Urothelium cell line (cell line): ENCODE measurements at places on chromosomes 13 and 19.
A peak's percentile ranks its signal among the peaks of the same experiment; 100 is the strongest.

DNA sequence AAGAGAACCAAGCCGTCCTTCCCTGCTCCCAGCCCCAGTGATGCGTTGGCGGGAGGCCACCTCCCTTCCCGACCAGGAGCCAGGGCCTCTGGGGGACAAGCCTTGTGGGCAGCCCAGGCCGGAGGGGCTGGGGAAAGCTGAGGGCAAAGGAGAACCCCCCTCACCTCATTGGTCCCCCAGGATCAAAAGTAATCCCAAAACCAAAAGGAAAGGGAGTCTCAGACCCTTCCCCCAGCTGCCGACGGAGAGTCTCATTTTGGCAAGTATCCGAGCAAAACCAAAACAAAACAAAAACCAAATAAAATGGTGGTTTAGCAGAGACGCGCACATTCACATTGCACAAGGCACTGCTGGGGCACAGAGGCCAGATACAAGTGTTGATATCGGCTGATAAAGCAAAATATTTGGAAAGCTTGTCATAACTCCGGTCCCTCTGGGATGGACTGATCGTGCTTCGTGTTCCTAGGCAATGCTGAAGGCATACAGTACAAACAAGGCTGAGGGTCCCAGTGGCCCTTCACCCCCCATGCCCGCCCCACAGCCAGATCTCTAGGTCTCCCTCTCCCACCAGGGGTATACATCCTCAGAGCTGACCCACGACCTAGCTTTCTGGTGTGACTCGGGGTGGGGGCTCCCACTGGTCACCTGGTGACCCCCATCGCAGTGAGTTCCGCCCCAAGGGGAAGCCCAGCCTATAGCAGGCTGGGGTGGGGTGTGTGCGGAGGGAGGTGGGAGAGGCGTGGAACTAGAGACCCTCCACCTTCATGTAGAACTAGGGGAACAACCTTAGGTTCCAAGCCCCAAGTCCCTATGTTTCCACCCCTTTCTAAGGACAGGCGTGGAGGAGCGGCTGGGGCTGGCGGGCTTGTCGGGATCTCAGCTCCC, 2.1 kb downstream of the CEBPA start:
- no peak for DNase-seq

DNA sequence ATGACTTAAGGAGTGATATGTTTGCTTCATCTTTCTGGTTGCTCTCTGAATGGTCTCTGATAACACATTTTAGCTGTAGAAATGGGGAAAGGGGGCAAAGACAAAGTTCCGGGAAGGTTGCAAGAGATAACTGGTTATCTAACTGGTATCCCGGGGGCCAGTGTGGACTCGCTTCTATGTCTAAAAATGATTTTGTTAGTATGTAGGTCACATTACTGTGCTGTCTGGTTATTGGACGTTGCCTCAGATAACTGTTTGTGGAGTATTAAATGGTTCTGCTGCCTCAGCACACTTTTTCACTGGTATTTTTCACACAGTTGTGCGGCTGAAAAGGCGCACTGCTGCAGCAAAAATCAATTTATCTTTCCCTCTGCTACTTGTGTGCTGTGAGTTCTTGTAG, 63.0 kb upstream of the ZNF536 start:
- no peak for DNase-seq

GRCh38 chr13:99997702-99998214, 16.2 kb downstream of the ZIC2 start:
- DNase-seq, result no peak

DNA sequence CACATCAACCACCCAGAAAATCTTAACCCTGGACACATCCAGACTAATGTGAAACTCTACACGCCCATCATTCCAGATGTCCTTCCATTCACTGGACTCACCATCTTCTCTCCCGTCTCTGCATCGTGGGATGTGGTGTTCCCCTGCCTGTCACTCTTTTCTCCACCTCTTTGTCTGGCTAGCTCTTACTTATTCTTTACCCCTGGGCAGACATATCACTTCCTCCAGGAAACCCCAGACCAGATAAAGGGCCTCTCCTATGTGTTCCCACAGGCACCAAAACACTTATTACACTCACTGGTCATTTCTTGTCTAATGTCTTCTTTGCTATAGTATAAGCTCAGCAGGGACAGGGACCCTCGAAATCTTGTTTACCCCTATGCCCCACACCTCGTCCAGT, 109.3 kb upstream of the IPO5 start:
- no peak for DNase-seq

DNA sequence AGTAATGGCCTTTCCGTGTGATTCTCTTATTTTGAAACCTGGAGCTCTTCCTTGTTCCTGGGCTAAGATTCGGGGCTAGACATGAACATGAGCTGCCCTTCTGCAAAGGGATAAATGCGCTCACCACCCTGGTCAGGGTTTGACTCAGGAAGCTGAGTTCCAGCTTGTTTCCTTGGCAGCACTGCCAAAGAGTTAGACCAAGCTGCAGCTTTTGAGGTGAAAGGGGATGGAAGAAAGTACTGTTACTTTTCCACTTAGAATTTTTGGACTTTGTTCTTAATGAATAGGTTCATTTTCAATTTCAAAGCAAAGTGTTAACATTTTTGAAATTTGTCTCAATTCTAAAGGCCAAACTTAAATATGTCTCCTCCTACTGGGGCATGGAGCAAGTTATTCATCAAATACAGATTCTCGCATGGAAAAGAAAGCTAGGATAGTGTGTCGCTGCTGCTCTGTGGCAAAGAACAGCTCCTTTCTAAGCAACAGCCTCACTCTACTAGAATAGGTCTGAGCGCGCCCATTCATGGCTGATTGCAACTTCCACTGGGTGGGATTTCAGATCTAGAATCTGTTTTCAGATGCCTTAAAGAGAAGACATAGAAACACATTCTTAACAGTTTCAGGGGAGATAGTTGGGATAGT, 2.2 kb downstream of the RGCC start:
- DNase-seq, result no peak

DNA sequence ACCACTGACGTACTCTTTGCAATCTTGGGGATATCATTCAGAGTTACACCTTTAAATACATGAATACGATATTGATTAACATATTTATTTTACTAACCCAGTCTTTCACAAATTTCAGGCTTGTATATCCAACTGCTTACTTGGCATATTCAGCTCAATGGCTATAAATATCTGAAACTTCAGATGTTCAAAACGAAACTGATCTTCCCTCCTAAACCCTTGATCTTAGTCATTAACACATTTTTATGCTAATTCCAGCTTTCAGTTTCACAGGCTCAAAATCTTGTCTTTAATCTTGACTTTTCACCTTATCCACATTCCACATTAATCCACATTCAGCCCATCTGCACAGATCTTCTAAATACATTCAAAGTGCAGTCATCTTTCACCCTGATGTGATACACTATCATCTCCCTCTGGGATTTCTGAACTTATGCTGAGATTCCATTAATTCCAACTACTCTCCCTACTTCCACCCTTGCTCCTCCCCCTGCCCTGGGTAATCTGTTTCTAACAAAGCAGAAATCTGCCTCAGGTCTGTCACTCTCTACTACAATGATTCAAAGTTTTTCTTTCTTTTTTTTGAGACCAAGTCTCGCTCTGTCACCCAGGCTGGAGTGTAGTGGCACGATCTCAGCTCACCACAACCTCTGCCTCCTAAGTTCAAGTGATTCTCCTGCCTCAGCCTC, 387.2 kb downstream of the GPC5 start:
- DNase-seq, result no peak

DNA sequence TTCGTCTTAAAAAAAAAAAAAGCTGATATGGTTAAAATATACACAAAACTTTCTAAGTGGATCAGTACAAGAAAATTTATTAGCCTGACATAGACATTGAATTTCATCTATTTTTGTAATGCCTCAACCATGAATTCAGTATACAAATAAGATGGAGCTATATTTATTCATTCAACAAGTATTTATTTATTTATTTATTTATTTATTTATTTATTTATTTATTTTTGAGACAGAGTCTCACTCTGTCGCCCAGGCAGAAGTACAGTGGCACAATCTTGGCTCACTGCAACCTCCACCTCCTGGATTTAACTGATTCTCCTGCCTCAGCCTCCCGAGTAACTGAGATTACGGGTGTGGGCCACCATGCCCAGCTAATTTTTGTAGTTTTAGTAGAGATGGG, 78.5 kb upstream of the GSX1 start:
- no peak for DNase-seq

DNA sequence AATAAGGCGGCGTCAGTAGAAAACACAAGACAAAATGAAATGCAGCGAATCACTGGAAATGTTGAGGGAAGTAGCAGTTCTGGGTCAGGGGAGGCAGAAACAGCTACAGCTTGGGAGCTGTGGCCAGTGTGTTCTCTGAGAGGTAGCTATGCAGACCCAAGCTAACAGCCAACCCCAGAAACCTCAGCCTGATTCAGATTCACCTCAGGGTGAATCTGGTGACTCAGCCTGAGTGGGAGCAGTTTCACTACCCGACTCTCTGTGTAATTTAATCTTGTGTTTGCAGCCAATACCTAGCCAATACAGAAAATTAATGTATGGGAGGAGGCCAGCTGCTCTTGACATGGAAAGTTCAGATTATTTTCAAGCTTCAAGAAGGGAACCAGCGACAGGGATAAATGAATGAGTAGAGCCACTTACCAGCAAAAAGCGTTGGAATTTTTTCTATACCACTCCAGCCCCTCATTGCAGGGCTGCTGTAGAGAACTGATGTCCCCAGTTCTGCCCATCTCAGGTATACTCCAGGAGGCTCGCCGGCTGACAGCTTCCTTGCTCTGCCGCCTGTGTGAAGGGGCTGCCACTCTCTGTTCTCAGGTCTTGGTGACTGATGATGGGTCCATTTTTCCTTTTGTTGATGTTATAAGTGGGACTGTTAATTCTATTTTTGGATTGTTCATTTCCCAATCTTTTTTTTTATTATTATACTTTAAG, 8.9 kb downstream of the IGFL3 start:
- DNase-seq, result peak; percentile 79

GRCh38 chr19:41621654-41622053, 5.2 kb downstream of the CEACAM4 start:
- DNase-seq, result no peak

DNA sequence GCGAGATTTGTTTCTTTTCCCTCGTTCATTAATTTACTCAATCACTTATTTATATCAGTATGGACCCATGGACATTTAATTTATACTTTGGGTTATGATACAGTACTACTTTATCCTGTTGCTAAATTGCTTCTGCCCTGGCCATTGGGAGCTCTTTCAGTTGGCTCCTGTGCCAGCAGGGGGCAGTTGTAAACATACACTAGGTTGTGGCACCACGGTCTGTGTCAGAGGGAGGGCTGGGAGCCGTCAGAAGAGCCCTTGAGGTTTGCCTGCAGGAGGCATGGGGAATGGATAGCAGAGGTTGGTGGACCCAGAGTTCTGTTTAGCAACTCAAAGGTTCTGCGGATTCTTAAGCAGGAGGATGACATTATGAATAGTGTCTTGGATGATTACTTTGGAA, 94.3 kb downstream of the ERCC5 start:
- DNase-seq, result no peak

DNA sequence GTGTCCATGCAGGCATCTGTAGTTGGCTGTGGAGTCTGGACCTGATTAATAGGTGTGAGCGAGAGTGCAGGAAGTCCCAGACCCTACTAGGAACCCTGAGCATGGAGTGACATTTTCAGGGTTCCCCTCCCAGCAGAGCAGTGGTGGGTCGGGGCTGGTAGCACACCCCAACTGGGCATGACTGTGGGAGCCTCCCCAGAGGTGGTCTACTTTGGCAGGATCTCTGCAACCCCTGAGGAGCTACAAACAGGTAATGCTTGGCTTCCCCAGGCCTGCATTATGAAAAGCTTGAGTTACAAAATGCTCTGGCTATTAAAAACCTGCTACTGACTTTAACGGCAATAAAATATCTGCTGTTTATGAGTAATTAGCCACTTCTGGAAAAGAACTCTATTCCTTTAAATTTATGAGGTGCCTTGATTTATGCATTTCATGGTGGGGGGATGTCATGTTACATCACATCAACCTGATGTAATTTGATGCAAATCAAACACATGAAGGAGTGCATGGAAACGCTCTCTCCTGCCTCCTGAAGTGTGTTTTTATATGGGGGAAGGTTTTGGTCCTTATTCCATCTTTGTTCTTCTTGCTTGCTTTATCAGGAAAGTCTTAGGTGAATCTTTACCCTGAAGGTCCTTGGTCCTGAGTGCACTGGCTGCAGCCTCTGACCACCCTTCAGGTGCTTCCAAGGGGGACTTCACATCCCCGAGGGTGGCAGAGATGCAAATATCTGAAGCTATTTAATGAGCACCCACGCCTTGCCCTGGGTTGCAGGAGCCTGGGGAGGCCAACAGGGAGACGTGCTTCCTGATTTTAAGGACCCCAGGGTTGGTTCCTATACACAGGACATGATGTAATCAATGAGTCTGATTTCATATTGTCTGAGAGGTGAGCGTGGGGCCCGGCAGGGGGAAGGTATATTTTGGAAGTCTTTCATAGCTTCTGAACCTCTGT, 54.0 kb downstream of the ZNF536 start:
- no peak for DNase-seq

- no peak for DNase-seq
Observed at GRCh38 chr13:47100214-47100853, 203.5 kb upstream of the HTR2A start.
